Astrocyte (in vitro differentiated cells and primary cell): ENCODE measurements at places on chromosomes 11 and 22.
A peak's percentile ranks its signal among the peaks of the same experiment; 100 is the strongest.

- DNase-seq, result no peak
Observed at GRCh38 chr22:17228725-17229126, 9.5 kb upstream of the ADA2 start.

GRCh38 chr11:35792846-35793192 is 130.2 kb downstream of the TRIM44 start:
- no peak for DNase-seq

DNA sequence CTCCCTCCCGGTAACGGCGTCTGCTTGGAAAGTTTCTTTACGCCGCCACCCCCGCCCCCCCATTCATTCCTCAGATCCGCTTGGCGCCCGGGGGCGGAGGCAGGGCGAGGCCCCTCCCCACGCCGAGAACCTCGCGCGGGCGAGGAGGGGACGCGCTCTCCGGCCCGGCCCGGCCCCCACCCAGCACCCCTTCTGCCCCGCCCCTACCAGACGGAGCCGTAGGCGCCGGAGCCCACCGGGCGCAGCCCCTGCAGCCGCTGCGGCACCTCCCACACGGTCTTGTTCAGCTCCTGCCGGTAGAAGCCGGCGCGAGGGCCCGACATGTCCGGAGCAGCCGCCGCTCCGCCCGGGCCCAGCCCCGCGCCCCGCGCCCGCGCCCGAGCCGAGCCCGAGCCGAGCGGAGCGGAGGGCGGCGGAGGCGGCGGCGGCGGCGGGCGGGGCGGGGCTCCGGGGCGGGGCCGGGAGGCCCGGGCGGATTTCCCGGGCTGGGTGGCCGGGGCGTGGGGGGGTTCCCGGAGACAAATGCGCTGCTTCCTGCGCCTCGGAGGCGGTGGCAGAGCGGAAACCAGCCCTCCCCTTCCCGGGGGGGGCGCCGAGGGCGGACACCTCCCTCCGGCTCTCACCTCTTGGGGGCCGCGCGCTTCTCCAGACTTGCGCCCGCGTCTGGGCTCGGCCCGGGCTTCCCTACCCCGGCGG is at the start of gene MAPK11:
Gene MAPK11 (minus strand): TSS at position 411 of the 696 bp plus-strand sequence. CDS start 88 bp downstream, at position 323.
- DNase-seq, result peak; percentile 42

GRCh38 chr22:21902296-21903087 is 35.0 kb upstream of the MAPK1 start:
- no peak for DNase-seq

DNA sequence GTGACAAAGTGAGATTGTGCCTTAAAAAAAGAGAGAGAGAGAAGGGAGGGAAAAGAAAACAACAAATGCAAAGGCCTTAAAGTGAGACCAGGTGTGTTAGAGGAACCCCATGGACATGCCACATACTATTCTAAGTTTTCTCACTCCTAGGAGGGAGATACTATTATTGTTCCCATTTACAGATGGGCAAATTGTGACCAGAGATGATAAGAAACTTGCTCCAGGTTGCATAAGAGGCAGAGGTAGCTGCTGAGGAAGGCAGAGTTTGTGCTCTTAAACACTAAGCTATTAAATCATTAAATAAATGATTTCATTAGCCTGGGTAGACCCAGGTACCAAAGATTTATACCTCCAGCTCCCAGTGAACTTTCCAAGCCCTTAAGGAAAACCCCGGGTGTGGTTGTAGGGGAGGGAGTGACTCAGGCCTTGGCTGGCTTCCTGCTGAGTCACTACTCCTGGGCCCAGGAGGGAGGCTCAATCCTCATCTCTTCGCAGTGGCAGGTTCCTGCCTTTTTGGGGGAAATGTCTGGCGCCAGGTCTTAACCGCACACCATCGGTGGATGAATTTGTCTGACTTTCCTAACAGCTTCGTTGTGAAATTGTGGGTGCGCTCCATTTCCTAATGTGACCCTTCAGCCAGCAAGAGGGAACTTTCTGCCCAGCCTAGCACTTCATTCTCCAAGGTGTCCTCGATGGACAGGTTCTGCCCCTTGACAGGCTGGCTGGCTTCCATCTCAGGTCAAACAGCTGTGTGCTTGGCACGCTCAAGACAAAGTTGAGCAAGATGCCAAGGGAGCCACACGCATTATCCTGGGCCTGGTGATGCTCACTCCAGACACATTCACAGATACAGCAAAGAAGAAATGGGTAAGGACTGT is 33.4 kb upstream of the PTPRJ start:
- peak; percentile 97 for DNase-seq

DNA sequence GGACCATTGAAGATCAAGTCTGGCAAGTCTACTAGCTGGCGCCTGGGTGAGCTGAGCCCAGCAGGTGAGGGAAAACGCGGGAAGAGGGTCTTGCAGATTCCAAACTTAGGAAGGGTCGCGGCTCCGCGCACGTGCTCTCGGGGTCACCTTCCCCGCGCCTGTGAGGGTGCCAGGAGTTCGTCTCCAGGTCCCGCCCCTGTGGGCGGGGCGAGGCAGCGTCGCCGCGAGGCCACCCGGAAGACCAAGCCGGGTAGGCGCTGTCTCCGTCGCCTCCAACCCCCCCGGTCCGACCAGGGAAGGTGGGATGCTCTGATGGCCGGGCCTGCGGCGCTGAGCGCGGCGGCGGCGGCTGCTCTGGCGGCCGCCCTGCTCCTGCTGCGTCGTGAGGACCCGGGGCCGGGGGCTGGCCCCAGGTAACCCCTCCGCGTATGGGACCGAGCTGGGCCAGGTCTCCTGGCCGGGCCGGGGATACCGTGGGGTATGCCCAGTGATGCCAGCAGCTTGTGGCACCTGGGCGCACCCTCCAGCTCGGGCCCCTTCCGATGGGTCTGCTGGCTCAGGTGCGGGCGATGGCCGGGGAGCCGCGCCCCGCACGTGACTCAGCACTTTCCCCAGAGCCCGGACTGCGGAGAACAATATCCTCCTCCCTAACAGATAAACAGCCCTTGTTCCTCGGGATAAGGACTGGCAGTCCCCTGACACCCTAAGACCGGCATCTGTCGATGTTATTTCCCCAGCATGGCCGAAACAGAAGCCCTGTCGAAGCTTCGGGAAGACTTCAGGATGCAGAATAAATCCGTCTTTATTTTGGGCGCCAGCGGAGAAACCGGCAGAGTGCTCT is at the start of gene HTATIP2:
Gene HTATIP2 (plus strand): TSS at position 215 of the 841 bp plus-strand sequence. CDS start 524 bp downstream, at position 739.
- DNase-seq, result peak; percentile 27

DNA sequence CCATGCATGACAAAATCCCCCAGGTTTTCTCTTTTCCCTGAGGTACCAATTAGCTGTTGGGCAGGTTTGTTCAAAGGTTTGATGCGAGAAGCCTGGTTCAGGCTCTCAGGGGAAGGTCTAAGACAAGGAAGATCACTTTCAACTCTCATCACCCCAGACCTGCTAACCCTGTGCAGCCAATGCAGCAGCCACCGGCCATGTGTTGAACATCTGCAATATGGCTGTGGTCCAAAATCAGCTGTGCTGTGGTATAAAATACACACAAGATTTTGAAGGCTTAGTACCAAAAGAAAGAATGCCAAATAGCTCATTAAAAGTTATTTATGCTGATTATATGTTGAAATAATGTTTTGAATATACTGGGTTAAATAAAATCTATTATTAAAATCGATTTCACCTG is 58.5 kb downstream of the SMCO4 start:
- DNase-seq, result no peak

DNA sequence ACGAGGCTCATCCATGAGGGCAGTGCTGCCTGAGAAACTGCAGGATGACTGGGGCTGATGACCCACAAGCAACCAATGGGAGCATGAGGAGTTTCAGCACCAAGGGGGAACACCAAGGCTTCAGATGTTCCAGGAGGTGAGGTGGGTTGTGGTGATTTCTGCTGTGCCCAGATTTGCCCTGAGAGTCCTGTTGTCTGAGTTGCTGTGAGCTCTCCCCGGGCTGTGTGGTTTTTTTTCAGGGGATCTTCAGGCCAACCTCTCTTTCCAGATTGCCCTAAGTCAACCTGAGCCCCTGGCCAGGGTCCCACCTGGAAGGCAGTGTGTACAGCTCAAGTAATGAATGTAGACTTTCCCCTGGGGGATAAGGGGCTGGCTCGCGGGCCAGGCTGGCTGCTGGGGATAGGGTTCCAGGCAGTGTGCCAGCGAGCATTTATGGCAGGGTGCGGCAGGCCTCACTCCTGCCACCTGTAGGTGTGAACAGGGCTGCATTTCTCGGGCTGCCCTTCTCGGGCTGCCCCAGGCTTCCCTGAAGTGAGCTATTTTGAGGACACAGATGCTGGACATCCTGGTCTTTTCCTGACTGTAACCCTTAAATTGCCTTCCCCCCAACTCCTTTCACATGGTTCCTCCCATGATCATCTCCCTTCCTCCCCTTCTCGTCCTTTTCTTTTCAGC is 9.8 kb downstream of the SLC22A6 start:
- DNase-seq, result no peak

GRCh38 chr11:108959105-108959761 is 294.4 kb downstream of the DDX10 start:
- DNase-seq, result no peak
